ENCODE measurements at places on chromosomes 5 and 9.

DNA sequence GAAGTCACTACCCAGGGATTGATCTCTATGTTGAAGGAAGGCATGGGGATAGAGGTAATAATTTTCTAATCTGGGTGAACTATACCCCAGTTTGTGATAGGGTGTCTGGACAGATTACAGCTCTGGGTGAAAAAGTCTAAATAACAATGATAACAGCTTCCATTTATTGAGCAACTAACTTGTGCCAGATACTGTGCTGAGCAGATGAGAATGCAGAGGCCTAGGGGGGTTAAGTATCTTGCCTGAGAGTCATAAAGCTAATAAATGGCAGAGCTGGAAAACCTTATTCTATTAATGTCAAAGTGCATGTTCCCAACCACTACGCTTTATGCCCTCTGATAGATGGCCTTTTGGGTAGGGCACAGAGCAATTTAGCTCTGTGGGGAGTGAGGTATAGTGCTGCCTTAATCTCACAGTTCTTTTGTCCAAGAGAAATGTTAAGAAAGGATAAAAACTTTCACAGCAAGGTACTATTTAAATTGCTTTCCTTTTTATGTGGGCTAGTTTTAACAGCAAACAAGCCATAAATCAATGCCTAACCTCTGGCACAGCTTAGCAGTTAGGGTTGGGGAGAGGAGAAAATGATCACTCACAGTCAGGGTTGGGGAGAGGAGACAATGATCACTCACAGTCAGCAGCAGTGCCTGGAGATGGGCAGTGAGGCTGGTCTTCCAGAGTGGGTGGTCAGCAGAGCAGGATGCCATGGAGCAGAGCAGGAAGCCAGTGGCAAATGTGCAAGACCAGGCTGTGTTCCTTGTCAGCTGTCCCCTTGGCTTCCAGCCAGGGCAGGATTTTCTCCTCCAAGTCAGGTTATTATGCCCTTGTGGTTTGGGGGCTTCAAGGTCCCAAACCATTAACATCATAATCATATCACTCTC, 187.0 kb downstream of the CARTPT start:
- no peak for DNase-seq

DNA sequence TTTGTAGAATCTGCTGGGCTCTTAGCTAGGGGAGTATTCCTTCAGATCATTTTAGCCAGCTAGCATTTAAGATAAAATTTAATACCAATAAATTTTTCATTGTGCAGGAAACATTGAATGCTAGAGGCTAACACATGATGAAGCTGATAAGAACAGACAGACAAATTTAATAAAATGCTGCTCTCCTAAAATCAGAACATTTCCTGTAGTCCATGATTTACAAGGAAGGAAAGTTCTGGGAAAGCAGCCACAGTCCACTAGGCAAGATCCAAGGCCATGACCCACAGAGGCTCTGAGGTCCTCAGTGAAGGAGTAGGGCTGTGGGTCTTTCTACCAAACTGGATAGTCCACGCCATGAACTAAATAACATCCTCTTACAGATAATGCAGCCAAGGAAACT, 253.0 kb downstream of the ICE1 start:
- DNase-seq: no peak

GRCh38 chr9:127366594-127366993, 30.4 kb upstream of the SLC2A8 start:
- no peak for DNase-seq

DNA sequence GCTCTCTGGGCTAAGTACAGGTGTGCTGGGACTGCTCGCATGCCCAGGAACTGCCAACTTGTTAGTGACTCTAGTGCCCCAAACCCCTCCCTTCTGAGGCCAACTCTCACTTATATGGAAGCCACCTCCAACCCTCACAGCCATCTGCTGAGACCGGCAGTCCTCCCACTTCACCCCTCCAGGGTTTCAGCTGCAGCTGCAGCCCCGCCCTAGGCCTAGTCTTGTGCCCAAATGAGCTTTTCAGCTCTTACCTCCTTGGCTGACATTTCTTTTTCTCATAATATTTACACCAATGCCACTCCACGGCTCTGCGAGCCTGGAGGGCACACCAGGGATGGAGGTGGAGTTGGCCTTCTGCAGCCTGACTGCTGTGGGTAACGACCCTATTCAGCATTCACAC, 166.6 kb downstream of the ROR2 start:
- no peak for DNase-seq

DNA sequence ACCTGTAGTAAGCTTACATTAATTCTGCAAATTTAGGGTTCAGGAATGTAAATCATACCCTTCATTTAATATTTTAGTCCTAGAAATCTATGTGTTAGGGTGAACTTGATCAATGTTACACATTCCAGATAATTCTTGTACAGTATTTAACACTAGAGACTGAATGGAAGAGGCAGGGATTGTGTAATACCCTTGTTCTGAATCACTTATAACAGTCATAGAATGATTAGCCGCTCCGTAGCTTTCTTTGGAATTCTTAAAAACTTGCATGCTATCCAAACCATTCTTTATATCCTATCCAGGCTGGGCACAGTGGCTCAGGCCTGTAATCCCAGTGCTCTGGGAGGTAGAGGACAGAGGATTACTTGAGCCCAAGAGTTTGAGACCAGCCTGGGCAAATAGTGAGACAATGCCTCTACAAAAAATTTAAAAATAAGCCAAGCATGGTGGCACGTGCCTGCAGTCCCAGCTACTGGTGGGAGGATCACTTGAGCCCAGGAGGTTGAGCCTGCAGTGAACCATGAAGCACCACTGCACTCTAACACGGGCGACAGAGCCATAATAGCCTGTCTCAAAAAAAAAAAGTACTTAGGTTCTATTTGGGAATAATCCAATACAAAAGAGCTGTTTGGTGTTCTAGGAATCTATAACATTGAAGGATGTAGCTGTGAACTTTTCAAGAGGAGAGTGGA, 8.3 kb downstream of the ZNF483 start:
- no peak for DNase-seq

DNA sequence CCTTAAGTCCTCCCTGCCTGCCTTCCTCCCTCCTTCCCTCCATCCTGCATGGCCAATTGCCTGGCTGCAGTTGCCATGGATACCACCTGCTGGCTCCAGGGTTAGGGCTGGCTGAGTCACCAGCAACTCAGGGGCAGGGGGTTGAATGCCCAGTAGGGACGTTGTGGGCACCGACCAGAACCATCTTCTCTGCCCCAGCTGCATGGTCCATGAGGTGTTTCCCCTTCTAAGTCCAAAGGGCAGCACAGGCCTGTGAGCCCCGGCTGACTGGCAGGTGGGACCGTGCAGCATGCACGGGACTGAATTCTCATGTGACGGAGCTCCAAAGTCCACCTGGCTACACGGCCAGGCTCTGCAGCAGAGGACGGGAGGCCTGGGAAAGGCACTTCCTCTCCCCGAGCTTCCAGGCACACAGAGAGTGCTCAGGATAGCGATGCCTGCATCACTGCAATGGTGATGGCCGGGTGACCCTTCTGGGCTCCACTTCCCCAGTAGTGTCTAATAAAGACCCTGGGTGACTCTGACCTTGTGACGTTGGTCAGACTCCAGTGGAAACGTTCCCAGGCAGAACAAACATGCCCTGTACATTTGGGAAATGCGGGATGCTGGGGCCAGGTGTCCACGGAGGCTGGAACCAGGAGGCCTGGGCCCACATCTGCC, 5.7 kb downstream of the ASS1 start:
- DNase-seq: no peak

GRCh38 chr5:17806818-17807468, 172.7 kb downstream of the TAF11L14 start:
- no peak for DNase-seq

GRCh38 chr9:99681113-99681512, 140.6 kb upstream of the NR4A3 start:
- no peak for DNase-seq

DNA sequence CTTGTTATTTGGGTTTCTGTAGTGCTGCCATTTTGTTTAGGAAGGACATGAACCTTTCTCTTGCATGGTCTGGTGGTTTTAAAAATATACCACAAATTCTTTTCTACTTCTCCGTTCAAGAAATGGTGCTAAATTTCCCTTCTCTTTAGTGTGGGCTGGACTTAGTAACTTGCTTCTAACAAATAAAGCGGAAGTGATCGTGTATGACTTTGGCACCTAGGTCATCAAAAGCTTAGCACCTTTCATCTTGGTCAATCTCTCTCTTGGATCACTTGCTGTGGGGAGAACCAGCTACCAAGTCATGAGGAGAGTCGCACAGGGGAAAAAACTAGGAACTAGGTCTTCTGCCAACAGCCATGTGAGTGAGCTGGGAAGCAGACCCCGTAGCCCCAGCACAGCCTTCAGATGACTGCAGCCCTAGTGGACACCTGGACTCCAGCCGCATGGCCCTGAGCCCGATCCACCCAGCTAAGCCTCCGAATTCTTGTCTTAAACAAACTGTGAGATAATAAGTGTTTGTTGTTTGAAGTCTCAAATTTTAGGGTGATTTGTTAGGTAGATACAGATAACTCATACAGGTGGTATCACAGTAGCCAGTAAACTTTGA, 87.7 kb upstream of the CKMT2 start:
- DNase-seq: no peak

DNA sequence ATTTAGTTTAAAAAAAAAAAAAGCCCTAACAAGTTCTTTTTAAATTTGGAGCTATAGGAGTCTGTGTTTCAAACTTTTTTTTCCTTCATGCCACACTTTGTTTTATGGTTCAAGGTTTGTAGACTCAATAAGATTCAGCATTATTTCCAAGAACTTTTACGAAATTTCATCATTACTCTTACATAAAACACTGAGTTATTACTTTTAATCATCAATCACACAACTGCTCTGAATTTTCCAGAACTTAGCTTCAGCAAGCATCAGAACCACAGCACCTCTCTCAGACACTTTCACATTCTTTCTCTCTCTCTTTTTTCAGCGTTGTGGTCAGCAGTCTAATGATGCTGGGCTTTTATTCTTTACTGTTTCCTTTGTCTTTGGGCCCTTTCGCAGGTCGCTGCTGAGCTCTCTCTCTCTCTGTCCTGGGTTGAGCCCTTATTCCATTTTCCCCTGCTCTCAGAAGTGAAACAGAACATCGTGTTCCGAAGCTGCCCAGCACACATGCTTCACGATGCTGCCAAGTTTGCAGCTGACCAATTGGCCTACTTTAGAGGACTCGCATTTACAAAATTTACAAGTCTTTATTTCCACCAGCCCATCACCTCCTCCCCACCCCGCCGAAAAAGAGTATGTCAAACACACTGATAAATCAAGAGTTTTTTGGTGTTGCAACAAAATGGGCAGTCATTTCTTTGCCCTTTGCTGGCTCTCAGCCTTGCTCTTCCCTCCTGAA, 44.6 kb upstream of the PIK3R1 start:
- DNase-seq: no peak

DNA sequence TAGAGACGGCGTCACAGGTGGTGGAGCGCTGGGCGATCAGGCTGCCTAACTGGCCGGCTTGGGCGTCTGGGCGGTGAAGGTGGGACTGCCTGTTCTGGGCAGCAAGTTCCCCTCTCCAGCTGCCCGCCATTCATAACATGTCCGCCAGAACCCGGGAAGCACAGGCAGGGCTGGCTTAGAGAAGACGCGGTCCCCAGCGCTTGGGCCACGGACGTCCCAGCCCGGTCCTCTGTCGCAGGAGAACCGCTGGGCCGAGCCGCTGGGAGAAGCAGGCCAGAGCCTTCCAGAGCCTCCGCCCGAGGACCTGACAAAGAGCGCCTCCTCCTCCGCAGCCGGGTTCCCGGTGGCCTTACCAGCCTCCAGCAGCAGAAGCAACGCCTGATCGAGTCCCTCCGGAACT, 15.2 kb upstream of the HAND1 start:
- no peak for DNase-seq

DNA sequence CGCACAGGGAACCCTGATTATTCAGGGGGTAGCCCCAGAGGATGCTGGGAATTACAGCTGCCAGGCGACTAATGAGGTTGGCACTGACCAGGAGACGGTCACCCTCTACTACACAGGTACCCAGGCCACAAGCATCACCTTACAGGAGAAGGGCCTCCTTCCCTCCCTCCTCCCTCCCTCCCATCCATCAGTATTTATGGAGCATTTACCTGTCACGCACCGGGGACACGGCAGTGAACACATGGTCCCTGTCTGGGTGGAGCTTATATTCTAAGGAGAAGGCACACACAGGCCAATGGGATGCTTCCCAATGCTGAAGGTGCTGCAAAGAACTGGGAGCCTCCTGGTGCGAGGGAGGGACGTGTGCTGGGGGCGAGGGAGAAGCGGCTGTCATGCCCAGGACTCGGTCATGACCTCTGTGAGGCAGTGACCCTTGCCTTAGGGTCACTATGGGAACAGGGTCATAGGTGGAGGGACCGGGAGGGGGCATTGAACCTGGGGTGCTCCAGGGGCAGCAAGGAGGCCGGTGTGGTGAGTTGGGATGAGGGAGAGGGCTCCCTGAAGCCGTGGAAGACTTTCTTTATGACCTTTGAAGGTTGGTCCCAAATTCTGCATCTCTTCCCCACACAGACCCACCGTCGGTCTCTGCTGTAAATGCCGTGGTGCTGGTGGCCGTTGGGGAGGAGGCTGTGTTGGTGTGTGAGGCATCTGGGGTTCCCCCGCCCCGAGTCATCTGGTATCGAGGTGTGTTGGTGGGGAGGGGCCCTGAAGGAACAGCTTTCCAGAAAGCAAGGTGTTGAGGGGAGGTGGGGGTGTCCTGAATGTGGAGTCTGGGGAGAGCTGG, 41.5 kb downstream of the HMCN2 start:
- no peak for DNase-seq

- no peak for DNase-seq
These were observed 23.2 kb downstream of the PRUNE2 start for GRCh38 chr9:76882686-76883085.

DNA sequence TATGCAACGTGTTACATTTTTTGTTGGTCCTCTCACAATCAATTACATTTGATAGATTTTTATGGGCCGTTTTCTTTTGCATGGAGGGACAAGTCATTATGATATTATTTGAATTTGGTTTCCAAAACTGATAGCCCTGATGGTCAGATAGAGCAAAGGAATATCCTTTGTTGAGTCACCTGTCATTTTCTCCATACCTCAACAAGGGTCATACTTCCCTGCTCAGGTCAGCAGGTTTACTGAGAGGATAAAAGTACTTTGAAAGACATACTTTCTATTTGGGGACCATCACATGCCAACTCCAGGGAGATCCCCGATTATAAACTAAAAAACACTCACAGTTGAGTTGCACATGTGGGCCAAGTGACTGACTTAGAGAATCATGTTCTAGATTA, 132.9 kb downstream of the SUSD1 start:
- no peak for DNase-seq

- no peak for DNase-seq
These were observed 93.6 kb downstream of the CDK5RAP2 start for GRCh38 chr9:120486347-120486746.

- no peak for DNase-seq
These were observed 26.8 kb downstream of the PIP5K1B start for GRCh38 chr9:68731857-68732256.

Measured in stimulated activated CD4-positive, alpha-beta T cell treated with anti-CD3 and anti-CD28 coated beads, Interleukin-12 subunit alpha, Interleukin-12 subunit beta, amount 100 ng/mL, for 48 hours (primary cell).